Tibial artery (tissue), 4 donors: ENCODE measurements at places on chromosomes 7 and 10.

- DNase-seq, result peak; percentile 53
These were observed 29.3 kb downstream of the CRHR2 start for GRCh38 chr7:30652698-30653641.

DNA sequence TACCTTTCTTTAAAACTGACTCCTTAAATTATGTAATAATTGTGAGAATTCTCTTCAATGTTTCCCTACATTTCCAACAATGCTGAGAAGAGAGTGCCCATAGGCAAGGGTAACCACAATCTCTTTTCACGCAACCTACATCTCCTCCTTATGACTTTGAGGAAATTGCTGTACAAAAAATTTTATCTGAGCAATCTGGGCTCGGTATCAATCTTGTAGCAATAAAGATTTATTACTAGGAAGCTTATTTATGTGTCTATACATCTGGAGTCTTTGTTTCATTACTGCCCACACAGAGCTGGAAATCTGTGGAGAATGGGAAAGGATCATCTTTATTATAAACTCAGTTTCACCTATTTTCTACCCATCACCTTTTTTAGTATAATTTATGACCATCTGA, 913.8 kb upstream of the SORCS1 start:
- DNase-seq, result no peak

GRCh38 chr10:103911021-103911459, 6.9 kb downstream of the STN1 start:
- DNase-seq, result no peak

DNA sequence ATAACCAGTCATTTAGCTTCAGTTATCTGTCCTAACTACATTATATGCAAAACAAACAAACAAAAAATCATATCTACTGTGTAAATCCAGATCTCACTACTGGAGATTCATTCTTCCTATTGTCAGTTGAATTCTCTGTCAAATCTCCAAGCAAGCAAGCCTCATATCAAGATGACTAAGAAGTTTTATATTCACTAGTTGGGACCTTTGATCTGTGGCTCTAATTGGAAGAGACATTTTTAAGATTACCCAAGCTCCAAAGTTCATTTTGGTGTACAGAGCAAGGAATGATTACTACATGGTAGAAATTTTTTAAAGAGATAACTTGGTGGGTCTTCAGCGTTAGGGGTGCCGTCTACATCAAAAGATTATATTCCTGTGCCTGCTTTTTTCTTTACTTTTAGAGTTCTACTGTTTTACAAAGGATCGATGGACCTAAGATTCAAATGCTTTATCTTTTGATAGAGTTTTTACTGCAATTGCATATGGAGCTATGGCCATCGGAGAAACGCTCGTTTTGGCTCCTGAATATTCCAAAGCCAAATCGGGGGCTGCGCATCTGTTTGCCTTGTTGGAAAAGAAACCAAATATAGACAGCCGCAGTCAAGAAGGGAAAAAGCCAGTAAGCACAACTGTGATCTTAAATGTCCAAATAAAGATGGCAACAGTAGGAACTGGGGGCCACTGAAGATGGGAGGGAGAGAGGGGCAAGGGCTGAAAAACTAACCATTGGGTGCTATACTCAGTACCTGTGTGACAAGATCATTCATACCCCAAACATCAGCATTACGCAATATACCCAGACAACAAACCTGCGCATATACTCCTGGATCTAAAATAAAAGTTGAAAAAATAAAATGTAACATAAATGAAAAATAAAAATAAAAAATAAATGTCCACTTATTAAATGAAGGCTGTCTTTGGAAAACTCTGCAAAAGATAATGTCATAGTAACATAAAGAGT, 47.9 kb downstream of the SP8 start:
- DNase-seq, result no peak

- DNase-seq, result peak; percentile 29
These were observed 53.0 kb upstream of the PPP1R17 start for GRCh38 chr7:31633894-31634494.

- peak; percentile 77 for DNase-seq
These were observed 10.9 kb upstream of the RSU1 start for GRCh38 chr10:16828114-16828568.

DNA sequence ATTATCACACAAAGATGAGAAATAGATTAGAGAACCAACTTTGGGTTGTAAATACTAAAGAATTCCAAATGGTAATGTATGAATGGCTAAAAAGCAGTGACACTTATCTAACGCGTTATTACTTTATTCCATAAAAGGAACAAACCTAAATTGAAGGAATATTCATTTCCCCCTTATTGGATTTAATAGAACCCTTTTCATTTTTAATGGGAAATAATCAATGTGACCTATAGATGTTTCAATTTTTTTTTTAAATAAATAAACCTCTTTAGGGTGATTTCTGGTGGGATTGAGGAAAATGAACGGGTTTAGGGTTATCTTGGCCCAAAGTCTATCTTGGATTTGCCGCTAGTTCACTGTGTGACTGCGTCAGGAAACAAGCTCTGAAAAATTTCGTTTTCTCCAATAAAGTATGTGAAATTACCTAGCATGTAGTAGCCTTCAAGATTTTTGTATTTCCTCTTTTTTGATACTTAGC, 1.9 kb upstream of the ACBD5 start:
- DNase-seq, result no peak

DNA sequence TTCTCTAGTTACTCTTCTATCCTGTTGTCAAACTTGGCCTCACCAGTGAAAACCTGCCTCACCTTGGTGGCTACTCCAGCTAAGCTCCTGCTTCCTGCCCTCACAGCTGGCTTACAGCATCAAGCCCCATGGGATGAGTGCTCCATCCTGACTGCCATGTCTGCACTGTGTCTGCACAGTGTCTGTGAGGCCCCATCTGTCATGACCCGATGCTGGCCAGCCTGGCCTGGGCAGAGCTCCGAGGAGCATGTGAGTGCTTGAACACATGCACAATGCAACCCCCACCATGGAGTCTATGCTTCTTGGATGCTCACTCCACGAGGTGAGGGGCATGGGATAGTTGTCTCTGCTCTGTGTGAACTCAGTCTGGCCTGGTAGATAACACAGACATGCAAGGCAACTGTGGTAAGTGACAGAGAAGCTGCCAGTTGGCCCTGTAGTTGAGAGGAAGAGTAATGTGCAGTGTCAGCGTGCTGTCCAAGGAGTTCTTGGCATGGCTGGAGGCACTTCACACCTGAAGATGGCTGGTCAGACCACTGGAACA, 207.1 kb upstream of the ZNF32 start:
- DNase-seq, result no peak

DNA sequence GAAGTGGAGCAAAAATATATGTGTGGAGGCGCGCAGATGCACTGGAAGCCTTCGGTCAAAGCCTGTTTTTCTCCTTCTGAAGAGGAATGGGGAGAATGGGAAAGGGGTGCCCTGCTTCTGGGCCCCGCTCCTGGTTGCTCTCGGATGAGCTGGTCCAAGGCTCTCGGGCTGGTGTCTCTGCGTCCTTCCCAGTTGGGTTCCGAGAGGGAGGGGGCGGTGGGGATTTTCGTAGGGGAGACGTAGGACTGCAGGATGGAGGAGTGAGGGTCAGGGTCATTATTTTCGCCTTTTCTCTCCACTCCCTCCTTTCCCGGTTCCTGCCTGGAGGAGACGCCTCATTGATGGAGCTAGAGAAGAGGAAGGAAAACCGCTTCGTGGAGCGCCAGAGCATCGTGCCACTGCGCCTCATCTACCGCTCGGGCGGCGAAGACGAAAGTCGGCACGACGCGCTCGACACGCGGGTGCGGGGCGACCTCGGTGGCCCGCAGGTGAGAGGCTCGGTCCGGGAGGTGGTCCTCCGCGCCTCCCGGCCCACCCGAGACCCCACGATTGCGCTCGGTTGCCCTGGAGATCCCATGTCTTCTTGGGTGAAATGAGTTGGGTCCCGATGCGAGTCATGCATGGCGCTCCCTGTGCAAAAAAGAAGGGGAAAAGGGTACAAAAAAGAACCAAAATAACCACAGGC, 790 bp downstream of the ADAM22 start:
- DNase-seq, result no peak

GRCh38 chr7:135644154-135644553, 18.2 kb upstream of the STMP1 start:
- no peak for DNase-seq

GRCh38 chr7:50594136-50594535, 28.9 kb upstream of the DDC start:
- DNase-seq, result no peak

- DNase-seq, result no peak
These were observed 121.1 kb downstream of the HGF start for GRCh38 chr7:81648716-81649115.

GRCh38 chr7:22137026-22137425, 191.3 kb upstream of the CDCA7L start:
- DNase-seq, result no peak

- no peak for DNase-seq
These were observed 113.9 kb upstream of the PRSS58 start for GRCh38 chr7:142371586-142372377.

DNA sequence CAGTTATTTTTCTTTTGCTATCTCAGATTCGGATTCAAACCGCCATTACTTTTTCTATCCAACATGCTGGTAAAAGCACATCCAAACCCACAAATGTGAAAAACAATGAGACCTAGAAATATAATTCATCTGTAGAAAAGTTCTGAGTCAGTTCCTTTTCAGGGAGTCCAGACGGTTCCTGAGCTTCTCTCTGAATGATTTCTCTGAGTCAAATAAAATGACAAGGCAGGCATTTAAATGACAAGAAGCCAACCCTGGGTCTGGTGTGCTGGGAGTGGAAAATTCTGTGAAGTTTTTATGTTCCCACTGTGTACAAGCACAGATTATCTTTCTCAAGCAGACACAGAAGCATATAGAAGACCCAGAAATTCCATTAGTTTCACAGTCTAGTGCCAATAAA, 96.3 kb upstream of the ANKRD1 start:
- DNase-seq, result no peak

GRCh38 chr7:28293527-28293835, 112.9 kb upstream of the JAZF1 start:
- no peak for DNase-seq

- DNase-seq, result no peak
These were observed 18.1 kb upstream of the AKR1E2 start for GRCh38 chr10:4807761-4808507.

- peak; percentile 71 for DNase-seq
These were observed 739 bp upstream of the CCDC186 start for GRCh38 chr10:114174695-114175188.
